Subcutaneous preadipocyte (primary cell): ENCODE measurements at places on chromosomes 4 and X. TPM values are rescaled to one million over a fixed set of nuclear protein-coding genes. Genes with fewer than 3 reads are reported as not detected.

The CENPI gene
- 18.7 and 30.7 TPM in 2 replicates for total RNA-seq

The NXF2B gene
- not detected in 2 replicates for total RNA-seq

The OSTC gene
- 226 and 263 TPM in 2 replicates for total RNA-seq

The GUCY1A1 gene
- total RNA-seq: under 0.01 and 0.37 TPM in 2 replicates
